ENCODE measurements at places on chromosomes 6 and 20.
A peak's percentile ranks its signal among the peaks of the same experiment; 100 is the strongest.

GRCh38 chr6:169530752-169531123, 171.1 kb downstream of the WDR27 start:
- no peak for DNase-seq

GRCh38 chr20:35055445-35056276, 36.9 kb downstream of the TRPC4AP start:
- DNase-seq: no peak

GRCh38 chr6:25369433-25370177, 90.4 kb downstream of the CARMIL1 start:
- peak; percentile 28 for DNase-seq

- DNase-seq: peak; percentile 26
Observed at GRCh38 chr6:167826896-167827582, at the start of gene AFDN. Gene AFDN (plus strand): TSS chr6:167826911. CDS start chr6:167827133, 222 bp downstream.

GRCh38 chr6:74892091-74892490, 313.8 kb downstream of the COL12A1 start:
- no peak for DNase-seq

DNA sequence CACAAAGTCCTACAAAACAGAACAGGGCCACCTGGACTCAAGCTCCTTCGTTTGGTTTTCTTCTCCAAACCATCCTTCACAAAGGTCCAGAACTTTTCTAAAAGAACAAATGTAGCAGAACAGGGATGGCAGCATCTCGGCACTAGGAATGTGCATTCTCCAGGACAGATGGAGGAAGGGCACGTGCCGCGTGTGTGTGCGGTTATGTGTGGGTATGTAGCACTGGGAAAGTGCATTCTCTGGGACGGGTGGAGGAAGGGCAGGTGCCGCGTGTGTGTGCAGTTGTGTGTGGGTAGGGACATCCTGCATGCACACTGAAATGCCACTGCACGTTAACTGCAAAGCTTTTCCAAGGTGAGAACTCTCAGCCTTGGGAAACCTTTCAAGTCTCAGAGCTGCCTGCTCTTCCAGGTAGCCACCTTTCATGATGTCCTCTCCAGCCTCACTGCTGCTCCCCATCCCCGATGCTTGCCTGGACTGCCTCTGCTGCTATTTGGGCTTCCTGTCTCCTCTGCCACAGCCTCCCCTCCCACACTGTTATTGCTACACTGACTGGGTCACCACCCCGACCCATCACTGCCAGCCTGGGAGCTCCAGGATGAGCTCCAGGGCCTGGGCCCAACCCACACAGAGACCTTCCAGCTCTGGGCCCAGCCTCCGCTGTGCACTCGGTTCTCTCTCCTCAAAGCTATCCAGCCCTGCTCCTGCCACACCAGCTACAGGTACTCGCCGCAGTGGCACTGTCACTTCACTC, 47.6 kb downstream of the EZR start:
- peak; percentile 46 for DNase-seq

GRCh38 chr6:106997392-106998158, 23.0 kb upstream of the CD24 start:
- peak; percentile 47 for DNase-seq

GRCh38 chr20:7392542-7393206, 547.6 kb downstream of the HAO1 start:
- no peak for DNase-seq

- DNase-seq: no peak
Observed at GRCh38 chr20:15252304-15252703, 914.9 kb upstream of the FLRT3 start.

DNA sequence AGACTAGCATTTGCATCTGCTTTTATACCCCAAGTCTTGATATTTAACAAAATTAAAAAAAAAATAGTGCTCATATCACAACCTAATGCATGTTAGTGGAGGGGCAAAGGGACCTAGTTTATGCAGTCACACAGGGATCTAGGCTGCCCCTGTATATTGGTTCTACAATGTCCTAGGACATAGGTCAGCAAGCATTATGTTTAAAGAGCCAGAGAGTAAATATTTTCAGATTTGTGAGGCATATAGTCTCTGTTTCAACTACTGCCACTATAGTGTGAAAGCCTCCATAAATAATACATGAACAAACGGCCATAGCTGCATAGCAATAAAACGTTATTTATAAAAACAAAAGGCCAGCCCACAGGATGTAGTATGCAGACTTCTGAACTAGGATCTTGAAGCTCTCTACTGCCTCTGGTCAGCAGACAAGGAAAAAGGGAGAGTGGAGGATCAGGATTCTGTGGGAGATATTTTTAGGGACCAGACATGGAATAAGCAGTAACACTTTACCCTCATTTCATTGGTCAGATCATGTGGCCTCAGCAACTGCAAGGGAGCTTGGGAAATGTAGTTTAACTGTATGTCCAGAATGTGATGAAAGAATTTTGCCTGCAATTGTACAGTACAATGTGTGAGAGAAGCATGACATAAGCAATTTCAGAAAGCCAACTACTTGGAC, 414.2 kb upstream of the SPTLC3 start:
- DNase-seq: no peak

- DNase-seq: no peak
Observed at GRCh38 chr20:14947946-14948345, 610.5 kb upstream of the FLRT3 start.

DNA sequence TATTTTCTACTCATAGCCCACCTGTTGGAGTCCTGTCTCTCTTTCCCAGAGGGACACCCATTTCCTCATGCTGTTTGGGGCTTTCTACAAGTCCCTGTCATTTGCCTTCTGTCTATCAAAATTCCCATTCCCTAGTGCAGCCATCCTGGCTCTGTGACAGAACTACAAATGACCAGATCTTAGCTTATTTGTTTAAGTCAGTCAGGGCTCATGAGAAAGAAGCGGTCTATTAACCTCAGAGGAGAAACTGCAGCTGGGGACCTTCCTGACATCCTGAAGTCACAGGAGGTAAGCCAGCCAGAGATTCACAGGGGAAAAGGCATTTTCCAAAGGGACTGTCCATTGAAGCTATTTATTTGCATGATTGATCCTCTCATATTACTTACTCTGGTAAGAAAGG, 1.7 kb upstream of the COL9A1 start:
- no peak for DNase-seq

DNA sequence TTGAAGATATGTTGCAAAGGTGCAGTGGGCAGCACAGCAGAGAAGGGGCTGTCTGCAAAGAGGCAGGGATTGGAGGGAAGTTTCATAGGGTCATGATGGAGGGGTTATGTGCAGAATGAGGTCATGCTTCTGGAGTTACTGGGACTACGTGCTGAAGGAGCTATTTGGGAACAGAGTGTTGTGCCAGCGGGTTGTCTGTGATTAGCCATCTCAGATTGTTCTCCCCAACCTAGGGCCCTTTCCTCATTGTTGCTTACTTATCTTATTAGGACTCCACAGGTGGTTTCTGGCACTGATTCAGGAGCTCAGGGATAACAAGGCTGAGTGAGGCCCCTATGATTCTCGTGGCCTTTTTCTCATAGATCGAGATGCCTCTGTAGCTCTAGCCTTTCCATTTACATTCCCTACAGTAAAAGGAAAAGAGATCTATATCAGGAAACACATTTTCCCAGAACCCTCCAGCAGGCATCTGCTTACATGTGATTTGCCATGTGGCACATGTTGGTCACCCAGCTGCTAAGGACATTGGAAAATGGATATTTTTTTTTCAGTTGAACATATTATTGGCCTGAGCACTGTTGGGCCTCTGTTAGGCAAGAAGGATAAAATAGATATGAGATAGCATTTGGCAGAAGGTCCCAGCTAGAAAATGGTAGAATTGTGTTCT, 429.6 kb upstream of the PLCB4 start:
- DNase-seq: no peak

GRCh38 chr6:117600008-117600743, 2.1 kb downstream of the GOPC start:
- no peak for DNase-seq

DNA sequence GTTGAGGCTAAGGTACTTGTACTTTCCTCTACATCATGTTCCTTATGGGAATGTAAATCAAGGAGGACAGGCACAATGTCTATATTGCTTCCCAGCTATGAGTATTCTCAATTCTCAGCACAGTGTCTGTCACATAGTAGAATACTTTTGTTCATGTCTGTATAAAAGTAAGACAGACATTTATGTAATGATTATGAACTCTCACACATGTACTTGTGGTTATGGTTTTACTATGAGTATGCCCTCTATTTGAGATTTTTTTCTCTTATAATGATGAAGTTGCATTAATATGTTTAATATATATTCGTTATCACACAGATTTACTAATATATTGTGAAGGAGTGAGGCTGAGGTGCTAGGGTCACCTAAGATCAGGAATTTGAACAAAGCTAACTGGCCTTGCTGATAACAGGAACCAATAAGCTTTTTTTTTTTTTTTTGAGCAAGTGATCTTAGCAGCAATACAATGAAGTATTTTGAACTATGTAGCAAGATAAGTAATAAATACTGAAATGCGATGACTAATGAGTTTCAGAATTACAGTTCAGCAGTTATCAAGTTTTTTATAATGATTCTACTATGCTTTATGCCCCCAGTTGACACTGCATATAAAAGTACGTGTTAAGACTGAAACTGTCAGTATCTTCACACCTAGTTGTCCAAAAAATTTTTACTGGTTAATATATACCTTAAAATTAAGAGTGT, 623.1 kb downstream of the HTR1B start:
- DNase-seq: no peak

DNA sequence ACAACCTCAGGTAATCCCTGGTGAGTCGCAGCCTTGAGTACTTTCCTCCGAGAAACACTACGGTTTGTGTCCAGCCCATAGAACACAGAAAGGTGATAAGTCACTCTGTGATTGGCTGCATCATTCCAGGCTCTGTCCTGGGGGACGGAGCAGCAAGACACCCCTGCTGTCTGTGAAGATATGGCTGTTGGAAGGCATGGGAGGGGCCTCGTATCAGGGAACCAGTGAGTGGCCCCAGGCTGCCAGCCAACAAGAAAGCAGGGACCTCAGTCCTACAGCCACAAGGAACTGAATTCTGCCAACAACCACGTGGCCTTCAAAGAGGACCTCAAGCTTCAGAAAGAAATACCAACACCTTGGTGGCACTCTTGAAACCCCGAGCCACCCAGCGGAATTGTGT, 6.4 kb upstream of the EEF1A2 start:
- no peak for DNase-seq

DNA sequence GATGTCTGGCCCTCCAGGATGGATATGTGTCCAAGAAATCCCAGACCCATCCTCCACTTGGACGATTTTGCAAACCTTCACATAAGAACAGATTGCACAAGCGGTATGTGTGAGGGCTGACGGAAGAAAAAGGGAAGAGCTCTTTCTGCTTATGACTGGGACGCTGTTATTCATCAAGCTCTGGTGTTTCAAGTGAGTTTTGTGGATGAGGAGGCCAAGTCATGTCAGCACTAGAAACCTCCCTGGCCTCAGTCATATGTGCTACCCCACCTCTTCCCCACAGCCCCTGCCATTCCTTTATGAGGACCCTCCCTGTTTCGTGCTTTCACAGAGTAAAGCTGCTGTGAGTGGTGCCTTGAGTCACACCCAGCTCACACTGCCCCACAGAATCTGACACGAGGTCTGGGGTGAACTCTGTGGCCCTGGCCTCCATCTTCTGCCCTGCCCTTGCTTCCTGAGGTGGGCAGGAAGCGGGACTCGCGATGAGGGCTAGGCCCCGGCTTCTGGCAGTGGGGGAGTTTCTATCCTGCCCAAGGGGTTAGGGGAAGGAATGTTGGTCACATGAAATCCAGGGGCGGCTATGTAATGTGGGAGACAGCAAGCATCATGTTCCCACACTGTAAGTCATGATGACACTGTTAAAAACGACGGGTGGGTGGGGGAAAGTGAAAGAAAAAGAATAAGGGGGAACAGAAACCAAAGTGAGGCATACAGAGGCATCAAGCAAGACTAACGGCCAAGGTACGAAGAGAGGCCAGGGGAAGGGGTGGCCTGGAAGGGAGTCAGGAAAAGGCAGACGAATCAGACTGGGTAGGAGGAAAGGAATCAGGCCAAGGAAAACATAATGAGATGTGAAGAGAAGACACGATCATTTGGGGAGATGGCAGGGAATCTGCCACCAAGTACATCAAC, 78.1 kb downstream of the PRDM1 start:
- DNase-seq: peak; percentile 72

DNA sequence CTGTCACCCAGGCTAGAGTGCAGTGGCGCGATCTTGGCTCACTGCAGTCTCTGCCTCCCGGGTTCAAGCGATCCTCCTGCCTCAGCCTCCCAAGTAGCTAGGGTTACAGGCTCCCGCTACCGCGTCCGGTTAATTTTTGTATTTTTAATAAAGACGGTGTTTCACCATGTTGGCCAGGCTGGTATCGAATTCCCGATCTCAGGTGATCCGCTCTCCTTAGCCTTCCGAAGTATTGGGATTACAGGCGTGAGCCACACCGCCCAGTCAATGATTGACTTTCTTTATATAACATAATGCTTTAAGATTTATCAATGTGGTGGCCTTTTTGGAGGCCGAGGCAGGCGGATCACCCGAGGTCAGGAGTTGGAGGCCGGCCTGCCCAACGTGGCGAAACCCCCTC, 7.8 kb upstream of the ABT1 start:
- DNase-seq: no peak

DNA sequence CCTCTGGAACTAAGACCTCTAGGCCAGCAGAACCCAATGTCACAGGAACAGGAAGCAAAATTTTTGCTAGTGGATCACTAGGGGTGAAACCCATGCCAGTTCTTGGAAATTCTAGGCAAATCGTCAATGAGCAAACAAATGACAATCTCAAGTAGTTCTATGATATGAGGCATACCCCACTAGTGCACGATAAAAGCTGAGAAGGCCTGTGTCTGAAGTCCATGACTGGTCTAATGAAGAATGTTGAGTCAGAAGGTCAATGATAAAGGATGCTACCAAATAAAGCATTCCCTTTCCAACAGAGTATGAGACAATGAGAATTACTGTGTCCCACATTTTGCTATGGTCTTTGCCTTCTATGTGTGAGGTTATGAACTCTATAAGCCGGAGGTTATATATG, 149.4 kb upstream of the NOX3 start:
- DNase-seq: no peak

- no peak for DNase-seq
Observed at GRCh38 chr20:40326784-40327183, 362.3 kb downstream of the MAFB start.

DNA sequence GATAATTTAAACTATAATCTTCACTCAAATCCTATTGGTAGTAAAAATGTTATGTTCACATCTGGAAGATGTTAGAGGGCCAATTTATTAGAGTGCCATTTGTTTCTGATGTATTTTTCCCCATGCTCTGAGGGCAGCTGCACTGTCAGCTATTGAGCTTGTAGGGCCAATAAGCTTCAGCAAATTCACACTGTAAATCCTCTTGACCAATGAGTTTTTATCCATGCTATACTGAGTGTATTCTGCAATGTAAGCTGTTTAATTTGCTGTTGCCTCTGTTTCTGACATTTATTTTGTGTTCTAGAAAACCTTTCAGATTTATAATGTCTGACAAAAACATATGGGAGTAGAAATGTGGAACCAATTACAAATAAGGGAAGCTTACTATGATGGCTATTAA, 62.6 kb downstream of the OGFRL1 start:
- no peak for DNase-seq

- no peak for DNase-seq
Observed at GRCh38 chr6:53975941-53976615, 135.2 kb upstream of the MLIP start.

All from CD4-positive, alpha-beta T cell treated with Interleukin-17A for 1 hour (primary cell).